T1000 (cell line): ENCODE measurements at places on chromosomes 6 and 20.

DNA sequence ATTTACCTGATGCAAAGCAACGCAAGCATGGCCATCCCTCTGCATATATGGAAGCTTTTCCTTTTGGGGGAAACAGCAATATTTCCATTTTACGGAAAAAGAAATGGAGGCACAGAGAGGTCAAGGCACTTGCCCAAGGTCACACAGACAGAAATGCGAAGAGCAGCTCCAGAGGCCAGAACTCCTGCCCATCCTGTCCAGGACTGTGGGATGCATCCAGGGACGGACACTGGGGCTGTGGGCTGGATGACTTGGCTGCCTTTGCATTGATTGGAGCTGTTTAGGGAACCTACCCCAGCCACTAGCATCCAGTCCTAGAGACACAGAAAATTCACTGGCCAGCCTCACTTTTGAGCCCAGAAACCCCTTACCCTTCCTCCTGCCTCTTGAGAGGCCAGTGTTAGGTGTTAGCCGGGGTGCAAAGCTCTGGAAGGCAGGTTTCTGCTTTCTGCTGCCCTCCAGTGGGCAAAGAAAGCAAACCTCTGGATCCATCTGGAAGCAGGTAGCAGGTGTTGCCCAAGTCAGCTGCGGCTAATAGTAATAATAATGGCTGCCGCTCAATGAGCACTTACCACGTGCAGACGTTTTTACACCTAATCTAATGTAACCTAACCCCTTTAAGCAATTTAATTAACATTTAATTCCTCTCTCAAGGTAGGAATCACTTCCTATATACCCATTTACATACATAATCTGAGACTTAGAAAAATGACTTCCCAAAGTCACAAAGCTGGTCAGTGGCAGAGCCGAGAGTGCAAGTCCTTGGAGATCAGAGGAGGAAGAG, 31.7 kb upstream of the CCN5 start:
- DNase-seq: peak; percentile 43

GRCh38 chr20:46058599-46059281, 29.7 kb downstream of the SLC12A5 start:
- no peak for DNase-seq

DNA sequence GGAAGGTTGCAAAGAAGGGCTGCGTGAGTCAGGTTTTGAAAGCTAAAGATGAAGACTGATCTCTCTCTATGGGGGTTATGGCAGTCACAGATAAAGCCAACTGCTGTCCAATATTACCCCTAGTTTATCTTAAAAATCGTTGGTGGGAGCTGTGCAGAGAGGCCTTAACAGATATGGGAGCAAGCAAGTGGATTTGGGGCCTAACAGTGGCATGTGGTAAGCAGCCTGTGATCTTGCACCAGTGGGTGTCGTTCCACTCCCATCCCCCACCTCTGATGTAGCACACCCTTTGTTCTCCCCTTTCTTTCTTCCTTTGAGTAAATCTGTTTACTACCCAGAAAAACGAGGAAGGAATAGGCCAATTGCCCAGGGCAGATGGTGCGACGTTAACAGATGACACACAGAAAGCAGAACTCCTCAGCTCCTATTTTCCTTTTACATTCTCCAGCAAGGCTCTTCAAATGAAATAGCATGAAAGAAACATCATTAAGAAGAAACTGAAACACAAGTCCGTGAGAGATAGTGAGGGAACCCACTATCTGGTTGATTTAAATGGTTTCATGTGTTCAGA, 274.1 kb upstream of the CITED2 start:
- DNase-seq: no peak

DNA sequence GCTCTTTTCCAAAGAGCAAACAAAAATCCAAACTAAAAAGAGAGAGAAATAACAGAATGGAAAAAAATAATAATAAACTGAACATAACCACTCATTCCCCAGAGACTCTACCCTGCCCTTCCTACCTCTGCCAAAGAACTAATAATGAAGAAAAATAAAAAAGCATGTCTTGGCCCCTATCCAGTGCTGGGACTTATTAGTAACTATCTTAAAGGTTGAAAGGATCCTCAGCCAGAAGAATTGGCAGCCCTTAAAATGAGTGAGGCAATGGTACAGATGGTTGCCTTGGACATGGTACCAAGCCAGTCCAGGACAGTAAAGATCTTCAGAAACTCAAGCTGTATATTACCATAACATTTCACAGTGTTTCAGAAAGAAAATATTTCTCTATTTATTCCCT, 279.3 kb downstream of the HACE1 start:
- no peak for DNase-seq

GRCh38 chr6:17484201-17484849, 90.9 kb downstream of the CAP2 start:
- no peak for DNase-seq
